ENCODE measurements at places on chromosomes 16 and 17. TPM values are rescaled to one million over a fixed set of nuclear protein-coding genes. Genes with fewer than 3 reads are reported as not detected.

Gene NPB
- 0.19 TPM for total RNA-seq

Gene CLDN7
- 53.2 TPM for total RNA-seq

Gene ITGAD
- not detected for total RNA-seq

Gene DNASE1L2
- 1.3 TPM for total RNA-seq

Gene SDR42E2
- not detected for total RNA-seq

Gene IL17C
- not detected for total RNA-seq

Gene ZNF385C
- total RNA-seq, result 0.67 TPM

GRCh38 chr17:40454613-40454995 is 11.4 kb downstream of the IGFBP4 start:
- no peak overlapping the region for H3K4me3 ChIP-seq
- no peaks in the 10 kb centered on the region for H3K36me3 ChIP-seq
- no peak for DNase-seq

DNA sequence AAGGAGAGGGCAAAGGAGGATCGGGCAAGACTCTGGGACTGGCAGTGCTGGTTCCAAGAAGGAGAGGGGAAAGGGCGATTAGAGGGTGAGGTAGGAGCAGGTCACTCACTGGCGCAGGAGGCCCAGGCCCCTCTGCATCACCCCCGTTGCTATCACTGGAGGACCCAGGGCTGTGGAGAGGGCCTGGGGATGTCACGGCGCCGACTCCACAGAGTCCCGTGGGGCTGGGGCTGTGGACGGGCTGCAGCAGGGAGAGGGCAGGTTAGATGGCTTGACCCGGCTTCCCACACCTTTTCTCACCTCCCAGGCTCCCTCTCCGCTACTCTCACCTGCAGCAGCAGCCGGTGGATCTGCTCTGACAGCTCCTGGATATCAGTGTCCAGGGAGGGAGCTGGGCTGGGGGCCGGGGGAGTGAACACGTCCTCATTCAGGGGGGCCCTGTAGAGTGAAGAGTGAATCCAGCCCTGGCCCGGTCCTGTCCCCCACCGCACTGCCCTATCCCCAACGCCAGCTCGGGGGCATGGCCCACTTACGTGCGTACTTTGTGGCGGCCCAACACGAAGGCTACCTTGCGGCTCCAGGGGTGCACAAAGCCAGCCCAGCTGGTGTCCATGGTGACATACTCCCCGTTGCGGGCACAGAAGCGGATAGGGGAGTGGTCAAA is 4.9 kb downstream of the PER1 start:
- H3K27ac ChIP-seq, result no peak overlapping the region
- H3K36me3 ChIP-seq, result peaks cover 75% of the 10 kb centered on the region
- H3K27me3 ChIP-seq, result no peaks in the 10 kb centered on the region
- DNase-seq, result no peak
- H3K4me3 ChIP-seq, result no peak overlapping the region
- no peaks in the 10 kb centered on the region for H3K4me1 ChIP-seq

DNA sequence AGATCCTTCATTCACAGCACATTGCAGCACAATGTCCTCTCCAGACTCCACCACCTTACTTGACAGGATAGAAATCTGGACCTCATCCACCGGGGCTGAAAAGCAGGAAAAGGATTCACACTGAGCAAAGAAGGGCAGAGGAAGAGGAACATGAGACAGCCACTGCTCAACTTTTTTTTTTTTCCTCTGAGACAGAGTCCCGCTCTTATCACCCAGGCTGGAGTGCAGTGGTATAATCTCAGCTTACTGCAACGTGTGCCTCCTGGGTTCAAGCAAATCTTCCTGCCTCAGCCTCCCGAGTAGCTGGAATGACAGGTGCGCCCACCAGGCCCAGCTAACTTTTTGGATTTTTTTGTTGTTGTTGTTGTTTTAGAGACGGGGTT is 34.4 kb downstream of the PECAM1 start:
- no peak overlapping the region for H3K4me3 ChIP-seq
- H3K4me1 ChIP-seq, result no peaks in the 10 kb centered on the region
- DNase-seq, result no peak

GRCh38 chr17:8046306-8046928 is 7.6 kb downstream of the ALOX15B start:
- H3K27me3 ChIP-seq, result no peaks in the 10 kb centered on the region
- DNase-seq, result no peak
- no peak overlapping the region for H3K27ac ChIP-seq
- no peak overlapping the region for H3K4me3 ChIP-seq
- H3K4me1 ChIP-seq, result no peaks in the 10 kb centered on the region

DNA sequence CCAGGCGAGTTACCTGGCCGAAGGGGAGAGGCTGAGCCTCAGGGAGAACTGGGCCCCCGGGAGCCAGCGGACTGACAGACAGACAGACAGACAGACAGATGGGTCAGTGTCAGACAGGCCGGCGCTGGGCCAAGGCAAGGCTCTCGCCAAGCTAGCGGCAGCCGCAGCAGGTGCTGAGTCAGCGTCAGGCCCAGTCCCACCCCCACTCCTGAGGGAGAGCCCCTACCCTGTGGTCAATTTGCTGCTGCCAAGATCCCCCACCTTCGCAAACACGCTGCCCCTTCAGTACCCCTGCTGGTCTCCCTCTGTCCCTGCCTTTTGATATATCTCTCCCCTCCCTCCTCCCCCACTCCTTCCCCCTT is 1.5 kb downstream of the FGF11 start:
- H3K36me3 ChIP-seq, result no peaks in the 10 kb centered on the region
- peak overlapping the region; percentile 45 for H3K4me3 ChIP-seq
- peaks cover 11% of the 10 kb centered on the region for H3K4me1 ChIP-seq
- no peak overlapping the region for H3K27ac ChIP-seq
- H3K27me3 ChIP-seq, result no peaks in the 10 kb centered on the region

DNA sequence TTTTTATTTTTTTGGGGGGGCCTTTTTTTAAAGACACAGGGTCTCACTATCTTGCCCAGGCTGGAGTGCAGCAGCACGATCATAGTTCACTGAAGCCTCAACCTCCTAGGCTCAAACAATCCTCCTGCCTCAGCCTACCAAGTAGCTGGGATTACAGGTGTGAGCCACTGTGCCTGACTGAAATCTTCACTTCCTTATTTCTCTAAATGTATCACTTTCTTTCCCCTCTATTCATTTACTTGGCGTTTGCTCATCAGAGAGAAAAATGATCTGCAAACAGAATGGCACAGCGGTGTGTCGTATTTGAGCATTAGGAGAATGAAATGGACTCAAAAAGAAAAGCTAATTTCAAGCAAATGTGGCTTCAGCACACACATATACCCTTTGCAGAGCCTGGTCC is 44.3 kb upstream of the CDH5 start:
- no peak overlapping the region for H3K4me3 ChIP-seq
- H3K4me1 ChIP-seq, result no peaks in the 10 kb centered on the region
- H3K27ac ChIP-seq, result no peak overlapping the region

- H3K4me1 ChIP-seq, result no peaks in the 10 kb centered on the region
- H3K27ac ChIP-seq, result no peak overlapping the region
- no peak for DNase-seq
- H3K27me3 ChIP-seq, result no peaks in the 10 kb centered on the region
- no peak overlapping the region for H3K4me3 ChIP-seq
- H3K36me3 ChIP-seq, result no peaks in the 10 kb centered on the region
These were observed 93.6 kb upstream of the MPHOSPH6 start for GRCh38 chr16:82263521-82264143.

GRCh38 chr17:36094746-36095145 is 4.8 kb upstream of the CCL3 start:
- no peak for DNase-seq
- H3K36me3 ChIP-seq, result no peaks in the 10 kb centered on the region
- H3K4me3 ChIP-seq, result no peak overlapping the region
- H3K27me3 ChIP-seq, result no peaks in the 10 kb centered on the region

DNA sequence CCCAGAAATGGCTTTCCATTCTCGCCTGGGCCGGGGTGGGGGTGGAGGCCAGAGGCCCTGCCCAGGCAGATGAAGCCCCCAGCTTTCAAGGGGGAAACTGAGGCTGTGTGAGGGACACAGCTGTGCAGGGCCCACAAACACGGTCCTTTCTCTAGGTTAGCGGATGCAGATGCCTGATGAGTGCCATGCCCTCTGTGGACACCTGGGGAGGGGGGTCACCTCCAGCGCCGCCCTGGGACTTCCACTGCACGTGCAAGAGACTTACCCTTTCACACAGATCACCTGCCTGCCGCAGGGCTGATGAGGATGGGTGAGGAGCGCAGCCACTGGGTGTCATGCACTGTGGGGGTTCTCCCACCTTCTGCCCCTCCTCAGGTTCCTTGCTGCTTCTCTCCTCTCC is 2.6 kb upstream of the ANTKMT start:
- no peaks in the 10 kb centered on the region for H3K27me3 ChIP-seq
- peaks cover 6% of the 10 kb centered on the region for H3K4me1 ChIP-seq
- no peak overlapping the region for H3K27ac ChIP-seq
- H3K4me3 ChIP-seq, result no peak overlapping the region
- DNase-seq, result no peak

- H3K36me3 ChIP-seq, result no peaks in the 10 kb centered on the region
- H3K27me3 ChIP-seq, result no peaks in the 10 kb centered on the region
- H3K4me1 ChIP-seq, result no peaks in the 10 kb centered on the region
- H3K27ac ChIP-seq, result no peak overlapping the region
- no peak overlapping the region for H3K4me3 ChIP-seq
- no peak for DNase-seq
These were observed 43.7 kb upstream of the NFAT5 start for GRCh38 chr16:69522041-69522578.

DNA sequence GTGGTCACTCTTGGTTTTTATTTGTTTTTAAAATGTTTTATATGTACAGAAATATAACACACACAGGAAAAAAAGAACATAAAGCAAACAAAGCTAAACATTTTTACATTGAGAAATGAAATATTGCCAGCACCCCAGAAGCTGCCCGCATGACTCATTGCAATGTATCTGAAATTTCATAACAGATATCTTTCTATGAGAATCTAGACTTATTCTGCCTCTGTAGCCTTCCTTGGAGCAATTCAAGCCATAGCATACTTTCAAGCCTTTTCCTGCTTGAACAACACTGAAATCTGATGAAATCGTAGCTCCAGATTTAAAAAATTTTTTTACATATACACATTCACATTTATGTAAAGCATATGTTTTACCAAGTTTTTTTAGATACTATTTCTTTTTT is 86.9 kb downstream of the RBBP6 start:
- H3K4me3 ChIP-seq, result no peak overlapping the region
- H3K27me3 ChIP-seq, result no peaks in the 10 kb centered on the region
- no peaks in the 10 kb centered on the region for H3K36me3 ChIP-seq
- H3K27ac ChIP-seq, result no peak overlapping the region

DNA sequence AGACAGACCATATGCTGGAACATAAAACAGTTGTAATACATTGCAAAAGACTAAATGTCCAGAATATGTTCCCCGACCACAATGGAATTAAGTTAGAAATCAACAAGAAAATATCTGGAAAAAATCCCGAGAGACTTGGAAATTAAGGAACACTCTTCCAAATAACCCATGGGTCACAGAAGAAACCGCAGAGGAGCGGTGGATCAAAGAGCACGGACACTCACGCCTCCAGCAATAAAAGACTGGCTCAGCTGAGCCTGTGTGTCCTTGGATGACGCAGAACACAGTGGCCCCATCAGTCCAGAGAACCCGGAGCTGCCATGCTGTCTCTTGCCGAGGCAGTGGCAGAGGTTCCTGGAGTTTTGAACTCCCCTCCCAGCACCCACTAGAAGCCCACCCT is 30.9 kb upstream of the FOXF1 start:
- H3K27me3 ChIP-seq, result no peaks in the 10 kb centered on the region
- no peaks in the 10 kb centered on the region for H3K4me1 ChIP-seq
- no peak overlapping the region for H3K4me3 ChIP-seq
- H3K36me3 ChIP-seq, result no peaks in the 10 kb centered on the region

DNA sequence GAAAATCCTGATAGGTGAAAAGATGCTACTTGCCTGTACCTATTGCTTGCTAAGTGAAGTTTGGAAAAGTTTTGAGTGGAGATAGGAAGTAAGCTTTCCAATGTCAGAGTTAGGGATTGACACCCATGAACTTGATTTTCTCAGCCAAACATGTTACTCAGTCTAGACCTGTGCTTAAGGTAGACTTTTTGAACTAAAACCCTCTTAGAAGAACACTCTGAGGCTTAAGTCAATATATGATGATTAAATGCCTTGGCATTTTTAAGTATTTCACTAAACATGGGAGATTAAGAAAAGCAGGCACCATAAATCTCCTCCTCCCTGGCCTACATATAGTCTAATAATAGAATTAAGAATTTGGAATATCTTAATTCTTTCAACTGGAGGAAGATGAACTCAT is 785.6 kb upstream of the SOX9 start:
- no peak overlapping the region for H3K27ac ChIP-seq
- no peak overlapping the region for H3K4me3 ChIP-seq
- no peaks in the 10 kb centered on the region for H3K27me3 ChIP-seq
- no peak for DNase-seq

- no peak for DNase-seq
- H3K36me3 ChIP-seq, result no peaks in the 10 kb centered on the region
- no peak overlapping the region for H3K4me3 ChIP-seq
- H3K27me3 ChIP-seq, result no peaks in the 10 kb centered on the region
- peaks cover 8% of the 10 kb centered on the region for H3K4me1 ChIP-seq
- H3K27ac ChIP-seq, result no peak overlapping the region
These were observed 2.2 kb upstream of the UQCRC2 start for GRCh38 chr16:21950782-21951521.

DNA sequence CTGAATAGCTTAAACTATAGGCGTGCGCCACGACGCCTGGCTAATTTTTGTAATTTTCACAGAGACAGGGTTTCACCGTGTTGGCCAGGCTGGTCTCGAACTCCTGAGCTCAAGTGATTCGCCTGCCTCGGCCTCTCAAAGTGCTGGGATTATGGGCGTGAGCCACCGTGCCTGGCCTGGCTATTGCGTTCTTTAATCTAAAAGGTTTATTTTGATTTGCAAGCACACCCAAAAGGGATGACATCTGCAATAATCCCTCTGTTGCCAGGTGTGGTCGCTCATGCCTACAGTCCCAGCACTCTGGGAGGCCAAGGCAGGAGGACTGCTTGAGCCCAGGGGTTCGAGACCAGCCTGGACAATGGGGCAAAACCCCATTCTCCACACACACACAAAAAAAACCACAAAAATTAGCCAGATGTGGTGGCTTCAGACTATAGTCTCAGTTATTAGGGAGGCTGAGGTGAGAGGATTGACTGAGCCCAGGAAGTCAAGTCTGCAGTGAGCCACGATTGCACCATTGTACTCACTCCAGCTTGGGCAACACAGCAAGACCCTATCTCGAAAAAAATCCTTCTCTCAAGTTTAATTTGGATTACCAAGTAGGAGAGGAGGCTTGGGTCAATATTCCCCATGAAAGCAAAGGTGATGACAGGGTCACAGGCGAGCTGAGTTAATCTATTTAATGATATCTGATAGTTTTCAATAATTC is 144.1 kb downstream of the PARN start:
- no peaks in the 10 kb centered on the region for H3K27me3 ChIP-seq
- H3K36me3 ChIP-seq, result no peaks in the 10 kb centered on the region
- H3K4me3 ChIP-seq, result no peak overlapping the region
- peak overlapping the region; percentile 9 for H3K27ac ChIP-seq
- no peak for DNase-seq
